ENCODE measurements at places on chromosomes 2 and 18.
A peak's percentile ranks its signal among the peaks of the same experiment; 100 is the strongest.

DNA sequence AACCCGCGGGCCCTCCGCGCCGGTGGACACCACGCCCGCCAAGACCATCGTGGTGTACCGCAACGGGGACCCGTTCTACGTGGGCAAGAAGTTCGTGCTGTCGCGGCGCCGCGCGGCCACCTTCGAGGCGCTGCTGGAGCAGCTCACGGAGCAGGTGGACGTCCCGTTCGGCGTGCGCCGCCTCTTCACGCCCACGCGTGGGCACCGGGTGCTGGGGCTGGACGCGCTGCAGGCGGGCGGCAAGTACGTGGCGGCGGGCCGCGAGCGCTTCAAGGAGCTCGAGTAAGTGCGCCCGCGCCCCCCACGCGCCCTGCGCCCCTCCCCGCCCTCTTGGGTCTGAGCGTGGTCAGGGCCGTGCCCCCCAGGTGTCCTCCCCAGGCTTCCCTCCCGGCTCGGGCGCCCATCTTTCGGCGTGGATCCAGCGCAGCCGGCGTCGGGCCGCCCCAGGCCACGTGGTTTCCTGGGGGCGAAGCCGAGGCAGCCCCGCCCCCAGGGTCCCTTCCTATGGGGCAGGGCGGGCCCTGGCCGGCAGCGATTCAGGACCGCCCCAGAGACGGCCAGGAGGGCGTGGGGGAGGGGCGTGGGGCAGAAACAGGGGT, 481 bp downstream of the DCDC2C start:
- DNase-seq, result no peak

DNA sequence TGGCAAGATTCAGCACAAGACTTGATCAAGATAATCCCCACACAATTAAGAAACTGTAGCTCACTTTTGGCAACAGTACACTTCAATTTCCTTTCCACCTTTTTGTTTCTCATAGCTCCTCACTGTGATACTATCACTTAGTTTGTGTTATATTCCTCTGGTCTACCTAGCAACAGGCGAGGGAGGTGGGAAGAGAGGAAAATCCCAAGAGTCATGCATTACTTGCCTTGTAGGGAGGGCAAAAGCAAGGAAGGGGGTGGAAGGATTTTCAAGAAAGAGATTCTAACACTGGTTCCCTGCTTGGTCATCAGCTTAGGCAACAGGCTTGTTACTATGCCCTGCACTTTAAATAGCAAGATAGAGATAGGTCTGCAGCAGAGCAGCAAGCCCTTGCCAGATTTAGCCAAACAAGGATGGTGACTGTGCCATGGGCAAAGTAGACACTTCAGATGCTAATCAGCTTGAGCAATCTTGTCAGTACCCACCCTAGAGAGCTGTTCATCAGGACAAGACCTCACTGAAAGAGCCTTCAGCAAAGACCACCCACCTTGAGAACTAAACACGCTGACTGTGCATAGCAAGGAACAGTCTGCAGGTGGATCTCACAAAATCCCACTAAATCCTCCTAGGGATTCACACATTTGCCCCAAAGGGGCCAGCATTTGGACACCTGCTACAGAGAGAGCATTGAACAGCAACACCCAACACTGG, 134.6 kb downstream of the MBD2 start:
- DNase-seq, result no peak

- no peak for DNase-seq
These were observed 28.0 kb downstream of the SH2D6 start for GRCh38 chr2:85446296-85447221.

DNA sequence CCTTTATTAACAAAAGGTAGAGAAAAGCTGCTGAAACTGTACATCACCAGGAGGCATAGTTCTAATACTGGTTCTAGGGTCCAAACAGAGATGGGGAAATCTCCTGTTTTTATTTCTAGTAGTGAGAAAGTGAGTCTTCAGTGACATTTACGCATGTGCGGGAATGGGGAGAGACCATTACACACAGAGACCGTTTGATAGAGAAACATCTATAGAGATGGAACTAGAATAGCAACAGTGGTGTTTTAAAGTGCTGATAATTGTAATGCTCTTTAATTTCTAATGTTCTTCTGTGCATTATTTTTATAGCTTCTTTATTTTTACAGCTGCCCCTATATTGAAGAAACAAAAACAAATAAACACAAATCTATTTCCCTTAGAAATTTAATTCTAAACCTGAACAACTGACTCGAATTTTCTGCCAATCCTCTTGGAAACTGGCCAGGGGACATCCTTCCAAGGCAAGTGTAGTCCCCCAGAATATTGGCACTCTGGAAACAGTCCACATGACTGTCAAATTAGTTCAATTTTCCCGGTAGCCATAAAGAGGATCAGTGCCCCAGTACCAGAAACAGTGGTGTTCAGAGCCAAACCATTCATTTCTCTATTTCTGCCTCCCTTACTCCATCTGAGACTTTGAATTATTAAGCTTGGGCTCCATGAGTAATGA, 260.9 kb downstream of the ICOS start:
- no peak for DNase-seq

GRCh38 chr2:104371087-104371781, 482.7 kb upstream of the POU3F3 start:
- DNase-seq, result no peak

GRCh38 chr18:44458777-44459176, 221.9 kb upstream of the SETBP1 start:
- peak; percentile 60 for DNase-seq

All from AG09309 (cell line).